ENCODE measurements at places on chromosomes 16 and 17.

DNA sequence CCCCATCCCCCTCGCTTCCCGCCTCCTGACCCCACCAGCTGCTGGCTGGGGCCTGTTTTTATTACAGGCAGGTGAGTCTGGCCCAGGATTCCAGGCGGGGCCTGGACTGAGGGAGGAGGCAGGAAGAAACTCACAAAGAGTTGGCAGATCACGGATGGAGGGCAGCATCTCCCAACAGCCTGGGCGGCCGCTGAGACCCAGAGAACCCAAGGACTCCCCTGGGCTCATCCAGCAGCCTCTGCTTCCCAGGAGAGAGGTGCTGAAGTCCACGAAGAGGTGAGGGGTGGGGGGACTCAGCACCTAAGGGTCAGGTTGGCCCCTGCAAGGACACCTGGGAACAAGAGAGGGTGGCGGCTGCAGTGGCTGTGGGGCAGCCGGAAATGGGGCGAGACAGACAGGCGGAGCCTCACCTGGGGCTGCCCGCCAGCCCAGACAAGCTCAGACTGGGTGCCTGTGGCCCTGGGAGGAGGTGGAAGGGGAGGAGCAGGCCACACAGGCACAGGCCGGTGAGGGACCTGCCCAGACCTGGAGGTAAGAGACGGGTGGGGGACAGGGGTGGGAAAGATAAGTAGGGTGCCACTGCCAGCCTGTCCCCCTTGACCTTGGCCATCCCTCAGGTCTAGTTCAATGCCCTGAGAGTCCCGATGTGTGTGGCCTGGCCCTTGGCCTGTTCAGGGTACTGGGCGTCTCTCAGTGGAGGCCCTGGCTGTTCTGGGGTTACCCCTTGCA lies 8.7 kb upstream of the ADGRG1 start:
- no peak for DNase-seq

DNA sequence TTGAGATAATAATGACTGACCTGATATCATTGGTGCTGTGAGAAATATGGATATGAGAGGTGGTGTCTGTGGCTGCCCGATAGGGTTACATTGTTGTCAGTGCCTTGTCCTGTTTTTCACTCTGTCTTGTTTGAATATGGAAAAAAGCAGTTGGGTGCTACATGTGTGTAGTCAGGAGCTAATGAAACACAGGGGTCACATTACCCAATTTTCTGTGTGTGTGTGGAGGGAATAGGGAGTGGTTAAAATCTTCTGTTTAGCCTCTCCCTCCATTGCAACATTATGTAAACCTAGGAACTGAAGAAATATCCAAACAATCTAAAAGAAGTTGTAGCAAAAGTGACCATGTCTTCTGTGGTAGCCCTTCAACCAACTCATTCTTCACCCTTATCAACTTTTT lies 527.7 kb upstream of the SOX9 start:
- DNase-seq: no peak

DNA sequence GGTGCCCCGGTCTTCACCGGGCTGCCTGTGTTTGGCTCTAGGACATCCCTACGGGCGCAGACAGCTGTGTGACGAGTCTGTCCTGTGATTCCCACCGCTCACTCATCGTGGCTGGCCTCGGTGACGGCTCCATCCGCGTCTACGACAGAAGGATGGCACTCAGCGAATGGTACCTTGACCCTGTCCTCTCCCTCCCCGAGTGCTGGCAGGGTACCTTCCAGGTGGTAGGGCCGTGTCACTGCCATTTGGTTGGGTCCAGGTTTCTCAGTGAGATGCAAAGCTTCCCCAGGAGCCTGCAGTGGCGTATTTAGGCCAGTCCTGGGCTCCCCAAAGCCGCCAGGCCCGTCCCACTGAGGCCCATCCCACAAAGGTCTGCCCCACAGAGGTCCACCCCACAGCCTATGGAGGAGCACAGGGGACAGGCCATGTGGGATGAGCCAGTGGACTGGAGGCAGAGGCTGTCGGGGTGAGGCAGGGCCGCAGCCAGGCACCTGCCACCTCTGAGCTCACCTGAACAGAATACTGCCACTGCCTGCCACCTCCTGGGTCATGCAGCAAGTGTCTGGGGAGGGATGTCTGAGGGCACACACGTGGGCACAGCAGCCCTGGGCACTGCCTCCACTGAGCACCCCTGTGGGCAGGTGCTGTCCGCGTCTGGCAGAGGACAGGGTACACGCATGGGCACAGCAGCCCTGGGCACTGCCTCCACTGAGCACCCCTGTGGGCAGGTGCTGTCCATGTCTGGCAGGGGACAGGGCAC lies 31.4 kb upstream of the CHMP6 start:
- DNase-seq: no peak

DNA sequence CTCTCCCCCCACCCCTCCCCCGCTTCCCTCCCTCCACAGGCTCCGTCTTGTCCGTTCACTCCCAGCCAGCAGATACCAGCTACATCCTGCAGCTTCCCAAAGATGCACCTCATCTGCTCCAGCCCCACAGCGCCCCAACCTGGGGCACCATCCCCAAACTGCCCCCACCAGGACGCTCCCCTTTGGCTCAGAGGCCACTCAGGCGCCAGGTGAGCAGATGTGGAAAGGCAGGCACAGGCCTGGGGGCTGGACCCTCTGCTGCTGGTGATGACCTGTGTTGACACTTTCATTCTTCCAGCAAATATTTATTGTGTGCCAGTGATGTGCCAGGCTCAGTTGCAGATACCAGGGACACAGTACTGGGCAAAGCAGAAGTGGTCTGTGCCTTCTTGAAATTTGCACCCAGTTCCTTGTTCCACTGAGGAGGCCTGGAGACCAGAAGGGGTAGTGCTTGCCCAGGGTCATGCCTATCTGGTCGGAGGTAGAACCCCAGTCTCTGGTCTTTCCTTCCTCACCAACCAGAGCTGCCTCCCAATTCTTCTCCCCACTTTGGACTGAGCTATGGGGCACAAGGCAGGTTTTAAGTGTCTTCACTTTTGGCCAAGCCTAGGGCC lies 10.3 kb upstream of the ABCC3 start:
- DNase-seq: no peak

DNA sequence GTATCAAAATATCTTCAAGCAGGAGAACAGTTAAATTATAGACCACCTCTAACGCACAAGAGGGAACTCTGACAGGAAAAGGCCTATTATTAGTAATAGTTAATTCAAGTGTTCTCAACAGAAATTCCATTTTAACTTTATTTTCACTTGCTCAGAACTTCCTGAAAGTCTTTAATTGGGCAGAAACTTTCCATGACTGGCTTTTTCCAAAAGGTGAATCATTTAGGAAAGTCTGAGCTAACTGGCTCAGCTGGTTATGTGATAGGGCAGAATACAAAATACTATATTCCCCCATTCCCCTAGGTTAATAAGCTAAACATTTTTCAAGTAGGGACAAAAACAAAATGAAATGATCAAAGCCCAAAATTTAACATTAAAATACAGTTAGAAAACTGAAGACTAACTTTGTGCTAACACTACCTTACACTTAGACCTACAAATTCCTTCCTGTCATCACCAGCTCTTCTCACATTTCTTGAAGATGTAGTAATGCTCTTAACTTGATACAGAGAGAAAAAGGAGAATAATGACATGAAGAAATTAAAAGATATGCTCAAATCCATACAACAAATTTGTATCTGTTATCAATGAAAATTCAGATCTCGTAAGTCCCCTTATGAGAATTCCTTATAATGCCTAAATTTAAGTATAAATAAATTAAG lies 31.0 kb downstream of the CFDP1 start:
- no peak for DNase-seq

- DNase-seq: peak; percentile 37
Measured at GRCh38 chr17:42183741-42184711, 1.2 kb downstream of the HCRT start.

GRCh38 chr16:2902337-2903130 lies 9.2 kb upstream of the FLYWCH1 start:
- DNase-seq: no peak

DNA sequence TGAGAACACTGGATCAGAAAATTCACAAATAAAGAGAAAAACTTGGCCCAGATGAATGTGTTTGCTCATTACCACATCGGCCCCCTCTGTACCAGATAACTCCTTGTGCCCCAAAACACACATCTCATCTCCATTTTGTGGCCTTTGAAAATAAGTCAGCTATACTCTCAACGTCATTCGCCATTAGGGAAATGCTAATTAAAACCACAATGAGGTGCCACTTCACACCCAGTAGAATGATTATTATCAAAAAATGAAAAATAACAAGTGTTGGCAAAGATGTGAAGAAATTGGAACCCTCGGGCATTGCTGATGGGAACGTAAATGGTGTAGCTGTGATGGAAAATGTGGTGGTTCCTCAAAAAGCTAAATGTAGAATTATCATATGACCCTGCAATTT lies 34.6 kb upstream of the AKTIP start:
- no peak for DNase-seq

DNA sequence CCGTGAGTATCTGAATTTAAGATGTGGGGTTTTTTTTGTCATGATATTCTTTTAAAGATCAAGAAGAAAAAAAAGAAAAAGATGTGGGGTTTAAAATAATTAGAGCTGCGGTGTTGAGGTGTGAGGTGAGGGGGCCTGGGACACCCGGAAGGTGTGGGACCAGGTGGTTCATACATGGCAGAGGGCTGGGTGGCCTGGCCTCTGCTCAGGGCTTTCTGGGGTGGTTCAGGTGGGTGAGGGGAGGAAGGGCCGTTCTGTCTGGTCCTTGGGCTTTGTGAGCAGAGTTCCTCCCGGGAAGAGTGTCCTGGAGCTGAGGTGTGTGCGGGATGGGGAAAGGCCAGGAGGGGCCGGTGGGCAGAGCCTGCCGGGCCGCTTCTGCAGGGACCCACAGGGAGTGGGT lies 5.0 kb downstream of the PRSS27 start:
- no peak for DNase-seq

DNA sequence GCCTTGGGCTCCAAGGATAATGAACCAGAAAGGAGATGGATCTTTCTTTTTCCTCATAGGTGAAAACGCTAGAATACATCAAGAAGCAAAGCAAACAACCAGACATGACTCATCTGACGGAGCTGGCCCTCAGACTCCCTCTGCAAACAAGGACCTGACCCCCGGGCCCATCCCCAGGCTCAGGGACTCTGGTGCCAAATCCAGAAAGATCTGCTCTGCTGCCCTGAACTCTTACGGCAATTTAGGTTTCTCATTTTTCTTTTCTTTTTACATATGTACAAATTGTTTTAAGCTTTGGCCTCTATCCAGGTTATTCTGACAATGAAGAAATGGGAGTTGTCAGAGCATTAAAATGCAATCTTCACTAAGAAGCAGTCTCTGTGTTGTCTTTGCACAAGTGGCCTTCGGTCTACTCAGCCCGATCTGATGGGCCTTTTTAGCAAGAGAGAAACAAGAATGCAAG lies 17.7 kb downstream of the KNOP1 start:
- DNase-seq: no peak

DNA sequence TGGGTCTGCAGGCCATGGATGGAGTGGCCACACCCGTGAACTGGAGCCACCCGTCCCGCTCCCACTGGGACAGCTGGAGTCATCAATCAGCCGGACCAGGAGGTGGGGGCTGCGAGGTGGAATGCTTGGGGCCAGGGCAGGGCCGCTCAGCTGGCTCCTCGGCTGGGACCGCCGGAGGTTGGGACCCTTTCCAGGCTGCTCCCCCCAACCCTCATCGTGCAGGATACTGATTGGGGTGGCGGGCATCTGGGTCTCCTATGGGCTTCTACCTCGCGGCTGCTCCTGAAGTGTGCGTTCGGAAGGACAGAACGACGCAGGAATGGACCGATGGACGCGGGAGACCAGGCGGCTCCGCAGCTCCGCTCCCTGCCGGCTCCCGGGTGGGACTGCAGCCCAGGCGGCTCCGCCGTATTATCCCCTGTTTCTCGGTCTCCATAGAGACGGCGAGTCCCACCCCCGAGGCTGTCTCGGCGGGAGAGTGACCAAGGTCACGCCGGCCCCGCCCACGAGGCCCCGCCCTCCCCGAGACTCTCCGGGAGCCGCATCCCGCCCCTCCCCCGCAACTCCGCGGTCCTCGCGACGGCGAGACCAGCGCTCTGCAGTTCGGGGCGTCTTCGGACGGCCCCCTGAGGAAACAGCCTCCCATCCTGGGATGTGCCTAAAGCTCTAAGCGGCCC lies at the start of gene TPPP3:
TPPP3 (minus strand) TSS at position 388 of the 677 bp plus-strand sequence. CDS start 2,387 bp downstream, outside the sequence.
- no peak for DNase-seq

GRCh38 chr17:76783146-76783545 lies 45.2 kb downstream of the MFSD11 start:
- DNase-seq: no peak

- no peak for DNase-seq
Measured at GRCh38 chr17:38592487-38592886, 13.3 kb downstream of the SRCIN1 start.

GRCh38 chr17:42282478-42283080 lies 5.7 kb upstream of the STAT5A start:
- no peak for DNase-seq

- no peak for DNase-seq
Measured at GRCh38 chr16:71540-72401, 660 bp downstream of the RHBDF1 start.

DNA sequence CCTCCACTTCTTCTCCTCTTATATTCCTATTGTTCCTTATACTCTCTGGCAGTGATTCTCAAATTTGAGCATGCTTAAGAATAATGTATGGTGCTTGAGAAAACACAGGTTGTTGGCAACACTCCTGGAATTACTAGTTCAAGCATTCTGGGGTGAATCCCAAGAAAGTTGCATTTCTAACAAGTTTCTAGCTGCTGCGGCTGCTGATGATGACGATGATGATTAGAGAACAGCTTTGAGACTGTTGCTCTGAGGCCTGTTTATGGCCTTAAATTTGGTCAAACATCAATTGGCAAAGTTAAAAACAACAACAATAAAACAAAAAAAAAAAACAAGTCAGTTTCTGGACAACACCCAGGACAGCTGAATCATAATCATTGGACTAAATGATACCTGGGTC lies 961.9 kb downstream of the CDH11 start:
- no peak for DNase-seq

GRCh38 chr17:19567216-19568015 lies 33.8 kb downstream of the SLC47A1 start:
- no peak for DNase-seq

- no peak for DNase-seq
Measured at GRCh38 chr16:49127103-49127502, 154.5 kb downstream of the CBLN1 start.

- DNase-seq: no peak
Measured at GRCh38 chr16:63896383-63897109, 1225.3 kb downstream of the CDH11 start.

- no peak for DNase-seq
Measured at GRCh38 chr16:70520612-70521297, 2.6 kb downstream of the COG4 start.

All from activated CD8-positive, alpha-beta memory T cell treated with anti-CD3 and anti-CD28 coated beads for 4 hours (primary cell).